Cortex of kidney (tissue), 1 donor: ENCODE measurements at places on chromosomes 5 and 9.

DNA sequence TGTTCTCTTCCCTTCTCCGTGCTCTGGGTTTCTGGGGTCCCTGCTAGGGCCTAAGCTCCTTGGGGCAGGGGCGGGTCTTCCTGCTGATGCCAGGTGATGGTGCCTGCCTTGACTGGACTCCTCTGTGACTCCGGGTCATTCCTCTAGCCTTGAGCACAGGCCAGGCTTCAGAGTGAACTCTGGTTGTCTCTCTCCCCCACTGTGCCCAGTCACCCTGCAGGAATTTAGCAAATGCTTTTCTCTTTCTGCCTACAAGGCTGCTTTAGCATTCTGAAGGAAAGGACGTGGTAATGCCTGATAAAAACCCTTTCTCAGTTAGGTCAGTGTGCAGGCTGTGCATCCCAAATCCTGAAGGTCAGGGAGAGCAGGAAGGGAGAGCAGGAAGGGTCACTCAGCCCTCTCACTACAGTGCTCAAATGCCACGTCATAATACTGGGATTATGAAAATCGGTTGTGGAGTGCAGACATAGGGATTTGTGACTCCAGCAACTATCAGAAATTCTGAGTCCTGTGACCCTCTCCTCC is 2.7 kb downstream of the CXCL14 start:
- DNase-seq: no peak

GRCh38 chr5:149414405-149415065 is 35.4 kb upstream of the IL17B start:
- DNase-seq: no peak

GRCh38 chr9:109974143-109974917 is 194.3 kb downstream of the PALM2AKAP2 start:
- DNase-seq: no peak

DNA sequence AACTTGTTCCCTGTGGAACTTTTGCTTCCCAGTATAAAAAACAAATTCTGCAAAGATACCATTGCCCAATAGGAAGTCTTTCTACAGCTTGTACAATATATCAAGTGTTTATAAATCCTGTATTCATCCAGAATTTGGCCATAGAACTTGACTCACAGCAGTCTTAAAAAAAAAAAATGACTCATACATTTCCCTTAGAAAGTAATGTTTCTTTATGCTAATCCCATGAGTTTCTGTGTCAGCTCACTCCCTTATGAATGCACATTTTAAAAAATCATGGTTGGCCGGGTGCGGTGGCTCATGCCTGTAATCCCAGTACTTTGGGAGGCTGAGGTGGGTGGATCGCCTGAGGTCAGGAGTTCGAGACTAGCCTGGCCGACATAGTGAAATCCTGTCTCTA is 89.3 kb upstream of the DMRT1 start:
- no peak for DNase-seq

DNA sequence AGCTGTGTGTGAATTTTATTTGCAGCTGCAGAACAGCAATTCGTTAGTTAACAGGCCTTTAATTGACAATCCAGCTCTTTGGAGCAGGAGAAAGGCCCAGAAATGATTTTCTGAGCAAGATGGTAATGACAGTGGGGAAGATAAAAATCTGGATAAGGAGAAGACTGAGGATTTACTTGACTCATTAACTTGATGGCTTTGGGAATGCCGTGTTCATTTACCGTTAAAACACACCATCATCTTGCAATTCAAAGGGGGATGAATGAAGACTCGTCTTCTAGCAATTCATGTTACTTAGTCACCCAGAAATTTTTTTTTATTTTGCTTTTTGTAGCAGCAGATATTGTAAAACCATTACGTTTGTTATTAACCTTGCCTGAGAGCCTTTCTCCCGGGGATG is 52.0 kb downstream of the PTTG1 start:
- no peak for DNase-seq

- DNase-seq: no peak
These were observed 353 bp upstream of the PAX5 start for GRCh38 chr9:37034305-37034937.

DNA sequence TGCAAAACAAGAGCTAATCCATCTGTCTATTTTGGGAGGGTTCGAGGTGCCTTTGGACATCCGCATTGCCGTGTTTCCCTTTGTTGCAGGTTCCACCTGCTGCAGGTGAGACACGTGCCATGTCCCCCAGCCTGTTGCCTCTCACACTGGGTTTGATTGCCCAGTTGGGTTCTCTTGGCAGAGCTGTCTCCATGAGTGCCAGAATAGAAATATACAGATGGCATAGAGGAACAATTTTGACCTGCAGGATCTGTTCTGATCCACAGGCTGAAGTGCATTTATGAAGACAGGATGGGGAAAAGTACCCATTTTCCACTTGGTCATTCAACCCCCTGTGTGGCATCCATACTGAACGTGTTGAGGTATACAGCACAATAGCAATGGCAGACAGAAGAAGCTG is 178.1 kb downstream of the SGCD start:
- no peak for DNase-seq

DNA sequence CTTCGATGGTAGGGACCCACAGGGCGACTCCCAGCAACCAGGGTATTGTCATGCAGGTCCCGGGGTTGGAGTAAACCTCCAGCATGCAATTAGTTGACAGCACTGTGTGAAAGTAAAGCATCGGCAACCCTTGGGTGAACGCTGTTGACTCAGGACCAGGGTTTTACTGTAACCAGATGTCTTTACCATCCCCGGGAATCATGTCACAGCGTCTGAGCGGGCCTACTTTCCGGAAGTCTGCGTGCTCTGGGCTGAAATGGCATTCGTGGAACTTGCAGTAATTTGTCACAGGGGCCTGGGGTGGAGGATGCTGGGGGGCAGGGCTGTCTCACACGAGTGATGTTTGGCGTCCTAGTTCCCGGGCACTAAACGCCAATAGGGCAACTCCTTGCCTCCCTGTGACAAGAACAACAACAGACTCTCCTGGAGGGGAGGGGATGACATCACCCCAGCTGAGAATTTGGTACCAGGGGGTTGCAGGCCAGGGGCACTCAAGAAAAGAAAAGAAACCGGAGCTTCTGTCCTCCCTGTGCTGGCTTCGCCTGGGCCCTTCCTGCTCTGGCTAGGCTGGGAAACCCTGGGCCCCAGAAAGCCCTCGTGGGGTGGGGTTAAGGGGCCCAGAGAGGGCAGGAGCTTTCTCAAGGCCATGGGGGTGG is 10.1 kb upstream of the UBAC1 start:
- DNase-seq: no peak

GRCh38 chr9:1050125-1050895 is at the start of gene DMRT2:
DMRT2 (plus strand) TSS chr9:1050357; CDS start chr9:1051614, 1,257 bp downstream.
- DNase-seq: no peak

DNA sequence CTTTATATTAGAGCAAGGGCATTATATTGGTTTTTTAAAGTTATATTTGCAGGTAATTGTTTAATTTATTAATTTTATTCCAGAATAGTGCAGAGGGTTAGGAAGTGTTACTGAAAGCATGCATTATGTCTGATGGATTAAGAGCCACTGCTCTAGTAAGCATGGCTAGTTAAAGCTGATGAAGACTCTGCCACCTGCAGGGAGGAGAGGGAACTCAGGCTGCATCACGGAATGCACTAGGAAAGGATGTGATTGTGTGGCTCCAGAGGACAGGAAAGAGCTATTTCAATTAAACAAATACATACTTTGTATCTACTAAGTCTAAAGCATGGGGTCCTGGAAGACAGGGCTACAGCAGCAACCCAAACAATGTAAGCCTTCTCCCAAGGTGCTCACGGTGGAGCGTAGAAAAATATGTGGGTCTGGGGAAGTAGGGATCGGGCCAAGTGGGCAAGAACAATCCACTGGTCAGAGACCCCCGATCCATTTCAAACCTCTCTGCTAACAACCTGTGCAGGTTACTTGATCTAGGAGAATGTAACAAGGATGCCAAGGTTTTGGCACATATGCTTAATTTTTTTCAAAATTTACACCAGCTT is 15.3 kb upstream of the GRXCR2 start:
- no peak for DNase-seq

GRCh38 chr5:142841511-142842265 is 71.5 kb downstream of the ARHGAP26 start:
- no peak for DNase-seq

DNA sequence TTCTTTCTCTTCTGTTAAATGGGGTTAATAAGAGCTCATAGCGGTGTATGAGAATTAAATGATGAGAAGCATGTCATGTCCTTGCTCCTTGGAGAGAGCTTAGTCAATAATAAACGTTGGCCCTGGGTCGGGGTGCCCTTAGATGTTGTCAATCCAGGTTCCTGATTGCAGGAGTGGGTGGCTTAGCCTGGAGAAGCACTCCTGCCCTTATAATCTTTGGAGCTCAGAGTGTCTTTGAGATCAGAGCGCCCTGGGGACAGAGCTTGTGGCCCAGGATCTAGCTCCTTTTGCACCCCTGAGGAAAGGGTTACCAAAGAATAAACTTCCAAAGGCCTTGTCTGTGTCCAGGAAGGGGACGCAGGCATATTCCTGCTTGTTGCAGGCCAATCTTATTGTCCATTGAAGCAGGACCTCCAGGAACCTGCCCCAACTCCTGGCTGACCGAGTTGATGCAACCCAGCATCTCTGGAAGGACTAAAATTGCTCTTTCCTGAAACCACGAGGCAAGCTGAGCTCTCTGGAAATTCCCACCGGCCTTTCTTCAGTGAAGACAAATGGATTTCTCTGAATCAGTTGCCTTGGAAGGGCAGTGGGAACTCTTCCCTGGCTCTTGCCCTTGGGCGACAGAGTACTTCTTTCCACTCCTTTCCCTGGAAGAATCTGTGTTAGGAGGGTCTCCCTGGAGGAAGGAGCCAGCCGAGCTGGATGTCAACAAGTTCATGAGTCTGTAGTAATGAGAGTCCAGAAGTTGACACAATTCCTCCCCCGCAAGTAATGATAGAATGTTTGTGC is 6.4 kb upstream of the AMBP start:
- no peak for DNase-seq

DNA sequence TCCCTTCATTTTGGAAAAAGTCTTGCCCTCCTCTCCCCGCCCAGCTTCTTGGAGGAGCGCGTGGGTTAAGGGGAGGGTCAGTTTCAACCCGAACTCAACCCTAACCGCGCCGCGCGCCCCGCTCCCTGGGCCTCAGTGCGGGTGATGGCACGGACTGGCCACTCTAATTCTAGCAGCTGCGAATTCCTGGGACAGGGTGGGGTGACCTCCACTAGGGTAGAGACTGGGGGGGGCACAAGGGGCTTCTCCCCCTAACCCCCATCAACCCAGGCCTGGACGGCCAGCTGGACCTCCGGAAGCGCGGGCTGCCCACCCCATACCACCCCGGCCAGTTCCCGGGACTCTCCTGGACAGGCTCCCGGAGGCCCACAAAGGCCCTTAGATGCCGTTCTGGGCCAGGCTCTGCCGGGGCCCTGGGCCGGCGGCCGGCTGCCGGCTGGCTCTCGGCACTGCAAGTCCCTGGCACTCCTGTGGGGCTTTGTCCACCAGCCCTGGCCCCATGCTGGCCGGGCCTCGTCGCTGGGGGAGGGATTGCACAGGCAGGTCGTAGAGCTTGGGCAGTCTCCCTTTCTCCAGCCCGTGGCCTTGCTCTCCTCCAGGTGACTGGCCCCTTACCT is 7.2 kb upstream of the PSD2 start:
- DNase-seq: no peak

- no peak for DNase-seq
These were observed 235.7 kb upstream of the ADAMTSL1 start for GRCh38 chr9:18238254-18238653.

GRCh38 chr5:181243564-181244343 is at the start of gene RACK1:
RACK1 (minus strand) TSS chr5:181243906; CDS start chr5:181243800, 106 bp downstream.
- DNase-seq: no peak

- DNase-seq: no peak
These were observed 4.7 kb upstream of the OR1Q1 start for GRCh38 chr9:122609804-122610203.

DNA sequence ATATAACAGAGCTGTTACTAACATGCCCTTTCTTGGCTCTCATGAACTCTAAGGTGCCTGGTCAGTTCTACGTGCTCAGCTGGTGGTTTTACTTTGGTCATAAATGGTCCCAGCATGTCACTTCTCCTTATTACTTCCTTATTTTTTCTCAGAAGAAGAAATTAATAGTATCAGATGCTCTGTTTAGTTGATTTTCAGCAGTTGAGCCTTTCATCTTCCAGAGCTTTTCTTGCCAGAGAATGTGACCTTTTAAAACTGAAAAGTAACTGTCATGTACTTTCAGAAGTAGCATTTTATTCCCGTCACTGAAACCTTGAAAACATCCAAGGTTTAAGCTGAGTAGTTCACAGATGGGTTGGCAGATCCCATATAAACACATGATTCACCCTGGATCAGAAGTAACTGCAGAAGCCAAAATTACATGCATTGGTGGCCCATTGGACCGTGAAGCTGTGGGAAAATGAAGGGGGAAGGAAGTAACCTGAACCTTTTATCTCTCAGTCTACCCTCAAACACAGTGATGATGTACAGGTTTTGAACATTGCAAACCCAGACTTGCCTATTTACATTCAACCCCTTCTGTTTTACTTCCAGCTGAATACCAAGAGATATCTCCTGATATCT is 50.5 kb downstream of the HACD4 start:
- DNase-seq: no peak

DNA sequence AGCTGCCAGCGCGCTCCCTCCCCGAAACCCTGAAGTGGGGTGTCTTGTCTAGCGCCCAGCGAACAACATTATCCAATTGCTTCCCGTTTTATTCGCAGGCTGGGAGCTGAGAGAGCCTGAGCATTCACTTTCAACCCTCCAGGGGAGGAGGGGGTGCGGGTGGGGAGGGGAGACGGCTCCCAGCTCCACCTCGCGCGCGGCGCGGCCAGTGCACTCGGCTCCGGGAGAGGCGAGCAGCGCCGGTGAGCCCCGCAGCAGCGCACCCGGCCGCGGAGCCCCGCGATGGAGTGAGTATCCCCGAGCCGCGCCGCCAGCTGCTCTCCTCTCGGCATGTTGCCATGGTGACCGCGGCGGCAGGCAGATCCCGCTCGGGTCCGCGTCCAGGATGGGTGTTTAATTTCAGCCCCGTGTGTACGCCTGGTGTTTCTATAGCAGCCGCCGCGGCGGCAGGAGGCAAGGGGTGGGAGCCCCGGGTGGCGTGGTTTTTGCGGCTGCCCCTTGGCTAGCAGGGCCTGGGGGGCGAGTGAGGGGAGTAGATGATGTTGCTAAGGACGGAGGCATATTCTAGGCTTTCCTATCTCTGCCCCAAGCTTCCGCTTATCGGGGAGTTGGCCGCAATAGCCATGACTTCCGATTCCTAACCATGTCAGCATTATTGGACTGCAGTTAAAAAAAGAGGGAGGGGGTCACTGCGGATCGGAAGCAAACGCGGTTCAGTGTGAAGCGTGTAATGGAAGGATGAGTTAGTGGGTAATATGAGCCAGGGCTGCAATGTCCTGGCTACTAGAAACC is 139.2 kb upstream of the PALM2AKAP2 start:
- DNase-seq: no peak

GRCh38 chr9:118782790-118783463 is 586.3 kb downstream of the BRINP1 start:
- no peak for DNase-seq

DNA sequence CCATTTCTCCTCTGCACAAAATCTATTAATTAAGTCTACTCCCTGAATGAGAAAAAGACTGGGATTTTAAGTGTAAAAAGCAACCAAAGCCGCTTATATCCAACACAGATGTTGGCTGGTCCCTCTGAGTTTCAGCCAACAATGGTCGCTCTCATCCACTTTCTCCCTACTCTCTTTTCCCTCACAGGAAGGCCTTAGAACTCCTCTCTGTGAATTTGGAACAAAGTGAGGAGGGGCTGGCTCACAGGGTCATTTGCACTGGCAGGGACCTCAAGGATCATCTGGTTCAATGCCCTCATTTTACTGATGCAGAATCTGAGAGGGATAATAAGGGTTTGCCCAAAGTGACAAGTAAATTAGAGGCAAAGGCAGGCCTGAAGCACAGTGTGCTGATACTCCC is 64.0 kb downstream of the DPYSL3 start:
- DNase-seq: no peak

- no peak for DNase-seq
These were observed 94.5 kb downstream of the EDIL3 start for GRCh38 chr5:84290161-84290560.
